ENCODE measurements at places on chromosomes 13 and 19. TPM values are rescaled to one million over a fixed set of nuclear protein-coding genes. Genes with fewer than 3 reads are reported as not detected.

PALM3 gene
- total RNA-seq, result not detected

ZNF253 gene
- 6.4 TPM for total RNA-seq

SIAH3 gene
- not detected for total RNA-seq

PTPRH gene
- total RNA-seq, result 1.9 TPM

GZMM gene
- total RNA-seq, result not detected

CLIP3 gene
- 23.7 TPM for total RNA-seq

ZNF835 gene
- 14.3 TPM for total RNA-seq

RUBCNL gene
- 2.0 TPM for total RNA-seq

CCDC70 gene
- not detected for total RNA-seq

KASH5 gene
- total RNA-seq, result not detected

F2RL3 gene
- 1.8 TPM for total RNA-seq

CEACAM3 gene
- not detected for total RNA-seq

FAAP24 gene
- total RNA-seq, result 1.4 TPM

GJB2 gene
- not detected for total RNA-seq

PLK5 gene
- total RNA-seq, result not detected

PEAK3 gene
- 0.55 TPM for total RNA-seq

GNA15 gene
- total RNA-seq, result 6.0 TPM

WDR88 gene
- not detected for total RNA-seq

CLEC17A gene
- total RNA-seq, result not detected

RNF6 gene
- total RNA-seq, result 24.0 TPM

CRLF1 gene
- 5.4 TPM for total RNA-seq

PGLYRP2 gene
- not detected for total RNA-seq

OR4F17 gene
- not detected for total RNA-seq

PNMA8B gene
- 1.3 TPM for total RNA-seq

SIGLECL1 gene
- not detected for total RNA-seq

NOVA2 gene
- 1.8 TPM for total RNA-seq

MEX3D gene
- 16.1 TPM for total RNA-seq

NMRK2 gene
- total RNA-seq, result not detected

OR1I1 gene
- not detected for total RNA-seq

NLRP11 gene
- not detected for total RNA-seq

DACT3 gene
- total RNA-seq, result 43.5 TPM

B3GNT8 gene
- 4.6 TPM for total RNA-seq
